ENCODE measurements at places on chromosomes 13 and 19.

- DNase-seq = no peak
These were observed 7.7 kb upstream of the LGALS7 start for GRCh38 chr19:38781058-38781457.

DNA sequence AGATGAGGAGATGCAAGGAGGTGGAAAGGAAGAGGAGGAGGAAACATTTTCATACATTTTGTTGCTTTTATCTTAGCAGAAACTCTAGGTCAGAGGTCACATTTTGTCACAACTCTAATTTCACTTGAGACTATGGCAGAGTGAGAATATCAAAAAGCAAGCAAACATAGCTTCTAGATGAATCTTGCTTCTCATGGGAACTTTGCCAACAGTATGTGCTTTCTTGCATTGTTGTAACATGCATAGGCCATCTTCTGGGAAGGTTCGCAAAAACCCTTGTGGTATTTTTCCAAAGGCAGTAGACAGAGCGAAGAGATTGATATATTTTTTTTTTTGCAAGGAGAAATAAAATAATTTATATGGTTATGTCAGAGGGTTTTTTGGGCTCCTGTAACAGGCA lies 291.3 kb downstream of the MTUS2 start:
- DNase-seq = no peak

GRCh38 chr13:31518645-31519044 lies 220.7 kb upstream of the RXFP2 start:
- no peak for DNase-seq

- DNase-seq = no peak
These were observed 194.5 kb downstream of the LHFPL6 start for GRCh38 chr13:39408512-39408911.

DNA sequence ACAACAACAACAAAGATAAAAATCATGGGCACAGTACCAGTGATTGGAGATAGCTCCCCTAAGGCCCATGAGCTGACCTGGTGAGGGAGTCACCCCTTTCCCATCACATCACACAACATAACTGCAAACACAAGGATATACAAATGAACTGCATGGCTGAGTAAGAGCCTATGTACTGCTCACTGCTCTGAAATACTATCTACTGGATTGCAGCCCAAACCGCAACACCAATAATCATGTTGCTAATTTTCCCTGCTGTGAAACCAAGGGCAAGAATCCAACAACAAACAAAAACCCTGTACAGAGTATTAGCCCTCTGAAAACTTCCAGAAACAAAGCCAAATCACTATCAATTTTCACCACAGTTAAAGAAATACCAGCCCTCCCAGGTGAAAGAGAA lies 1893.2 kb downstream of the PCDH9 start:
- DNase-seq = peak; percentile 61

DNA sequence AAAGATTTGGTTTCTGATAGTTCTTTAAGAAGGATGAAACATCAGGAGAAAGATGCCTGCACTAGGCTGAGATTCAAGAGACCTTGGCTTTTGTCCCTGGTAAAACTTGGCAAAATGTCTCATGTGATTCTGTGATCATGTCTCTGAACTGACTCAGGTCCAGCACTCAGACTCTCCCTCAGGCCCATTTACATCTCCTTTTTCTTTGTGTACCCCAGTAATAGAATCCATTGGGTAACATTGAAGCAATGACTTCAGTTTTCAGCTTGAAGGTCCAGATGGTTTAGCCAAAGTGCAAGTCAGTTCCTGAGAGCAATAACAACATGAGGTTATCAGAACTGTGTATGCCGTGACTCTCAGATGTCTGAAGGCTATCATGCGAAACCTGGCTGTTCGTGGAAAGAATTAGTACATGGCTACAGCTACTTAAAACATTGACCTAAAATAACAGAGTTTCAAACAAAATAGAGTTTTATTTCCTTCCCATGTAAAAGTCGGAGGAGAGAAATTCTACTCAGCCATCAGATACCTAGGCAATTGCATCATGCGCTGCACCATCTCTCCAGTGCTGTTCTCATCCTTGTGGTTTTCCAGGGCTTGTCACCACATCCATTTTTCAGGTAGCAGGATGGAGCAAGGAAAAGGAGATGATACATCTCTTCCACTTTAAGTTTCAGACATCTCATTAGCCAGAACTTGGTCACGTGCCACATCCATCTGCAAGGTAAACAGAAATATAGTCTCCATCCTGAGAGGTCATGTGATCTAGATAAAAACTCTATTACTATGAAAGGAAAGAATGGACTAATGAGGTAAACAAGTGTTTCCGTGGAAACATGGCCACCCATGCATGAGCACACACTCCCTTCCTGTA lies 117.3 kb downstream of the POSTN start:
- DNase-seq = peak; percentile 81

DNA sequence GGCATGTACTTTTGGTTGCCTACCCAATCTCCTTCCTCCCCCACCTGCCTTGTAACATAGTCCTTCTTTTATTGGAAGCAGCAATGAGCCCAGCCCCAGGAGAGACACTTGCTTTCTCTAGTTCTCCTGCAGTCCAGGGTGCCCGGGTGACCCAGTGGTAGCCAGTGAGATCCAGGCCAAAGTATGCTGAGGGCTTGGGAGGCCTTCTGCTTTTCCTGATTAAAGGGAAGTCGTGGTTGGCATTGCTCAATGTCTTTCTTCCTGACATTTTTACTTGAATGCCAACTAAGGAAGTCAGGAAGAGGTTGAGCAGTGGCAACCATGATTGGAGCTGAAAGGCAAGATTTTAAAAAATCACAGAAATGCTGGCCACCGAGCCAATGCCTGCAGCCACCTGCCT lies 25.7 kb downstream of the CNMD start:
- no peak for DNase-seq

DNA sequence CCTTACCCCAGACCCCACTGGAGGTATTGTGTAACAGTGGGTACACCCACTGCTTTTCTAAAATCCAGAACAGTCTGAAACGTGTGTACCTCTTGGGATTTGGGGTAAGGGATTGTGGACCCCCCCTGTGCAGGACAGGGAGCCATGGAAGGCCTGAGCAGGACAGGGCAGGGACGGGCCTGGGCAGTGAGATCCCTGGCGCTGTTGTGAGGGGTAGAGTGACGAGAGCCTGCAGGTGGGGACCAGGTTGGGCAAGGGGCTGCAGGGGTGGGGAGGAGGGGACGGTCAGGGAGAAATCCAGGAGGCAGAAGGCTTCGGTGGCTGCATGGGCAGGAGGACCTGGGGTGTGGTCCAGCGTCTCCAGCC lies 28.6 kb downstream of the CNFN start:
- no peak for DNase-seq

DNA sequence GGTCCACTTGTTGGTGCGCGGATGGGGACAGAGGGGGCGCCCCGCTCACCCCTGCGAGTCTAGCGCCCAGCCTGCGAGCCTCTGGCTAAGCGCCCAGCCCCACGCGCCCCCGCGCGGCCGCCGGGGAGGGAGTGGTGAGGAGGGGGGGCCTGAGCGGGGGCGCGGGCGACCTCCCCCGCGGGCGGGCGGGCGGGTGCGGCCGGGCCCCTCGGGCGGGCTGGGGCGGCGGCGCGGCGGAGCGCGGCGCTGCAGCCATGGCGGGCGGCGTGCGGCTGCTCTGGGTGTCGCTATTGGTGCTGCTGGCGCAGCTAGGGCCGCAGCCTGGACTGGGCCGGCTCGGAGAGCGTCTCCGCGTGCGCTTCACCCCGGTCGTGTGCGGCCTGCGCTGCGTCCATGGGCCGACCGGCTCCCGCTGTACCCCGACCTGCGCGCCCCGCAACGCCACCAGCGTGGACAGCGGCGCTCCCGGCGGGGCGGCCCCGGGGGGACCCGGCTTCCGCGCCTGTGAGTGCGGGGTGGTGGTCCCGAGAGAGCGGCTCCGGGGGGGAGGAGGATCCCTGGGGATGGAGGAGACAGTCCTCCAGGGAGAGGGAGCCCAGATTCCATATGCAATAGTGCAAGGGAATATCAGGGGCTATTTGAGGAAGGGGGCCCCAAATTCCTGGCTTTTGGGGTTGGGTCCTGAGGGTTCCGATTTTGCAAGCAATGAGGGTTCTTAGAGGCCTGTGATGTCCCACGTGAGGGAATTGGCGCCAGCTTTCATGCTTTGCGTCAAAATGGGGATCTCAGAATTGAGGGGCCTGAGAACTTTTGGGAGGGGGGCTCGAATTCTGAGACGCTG lies at the start of gene LTBP4:
LTBP4 (plus strand) TSS at position 236 of the 841 bp plus-strand sequence; CDS start at position 255, 19 bp downstream.
- DNase-seq = no peak

DNA sequence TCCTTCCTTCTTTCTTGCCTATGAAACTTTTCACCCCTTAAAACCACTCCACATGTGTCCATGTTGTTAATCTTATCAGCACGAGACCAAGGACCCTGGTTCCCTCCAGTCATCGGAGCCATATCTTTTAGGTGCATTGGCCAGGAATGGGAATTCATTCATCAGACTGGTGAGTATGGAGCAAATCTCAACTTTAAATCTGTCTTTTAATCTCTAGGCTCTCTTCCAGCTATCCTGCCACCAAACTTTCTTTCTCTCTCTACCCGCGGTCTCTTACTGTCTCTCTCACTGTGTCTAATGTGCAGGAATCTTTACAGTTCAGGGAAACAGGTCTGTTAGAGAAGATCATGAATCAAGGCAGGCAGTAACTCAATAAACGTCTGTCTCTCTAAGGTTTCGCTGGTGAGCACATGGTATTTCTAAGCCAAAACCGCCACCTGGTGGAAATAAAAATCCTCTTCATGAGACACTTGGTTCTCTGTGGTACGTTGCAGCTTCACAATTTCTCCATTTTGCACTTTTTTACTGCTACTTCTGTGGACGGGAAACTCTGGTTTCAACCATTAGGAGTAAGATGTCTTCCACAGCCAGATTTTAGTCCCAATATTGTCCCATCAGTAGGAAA lies 16.1 kb downstream of the LGALS16 start:
- DNase-seq = no peak

DNA sequence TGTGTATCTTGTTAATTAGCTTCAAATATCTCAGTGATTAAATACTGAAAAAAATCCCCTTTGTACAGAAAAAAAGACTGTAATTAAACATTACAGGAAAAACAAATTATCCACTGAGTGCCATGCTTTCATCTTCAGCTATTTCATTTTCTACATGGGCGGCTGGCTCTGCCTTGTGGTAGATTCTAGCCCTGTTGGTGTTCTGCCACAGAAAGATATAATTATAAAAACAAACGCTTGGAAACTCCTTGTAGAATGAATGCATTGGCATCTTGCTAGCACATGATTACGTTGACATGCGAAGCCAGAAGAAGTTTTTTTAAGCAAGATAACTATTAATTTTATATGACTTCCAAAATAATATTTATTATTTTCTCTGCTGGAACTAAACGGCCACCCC lies 496.8 kb downstream of the MYO16 start:
- DNase-seq = no peak

GRCh38 chr13:66503890-66504289 lies 726.2 kb downstream of the PCDH9 start:
- no peak for DNase-seq

GRCh38 chr13:32310134-32310706 lies 4.9 kb downstream of the ZAR1L start:
- no peak for DNase-seq

GRCh38 chr19:18202778-18203407 lies 949 bp downstream of the RAB3A start:
- DNase-seq = no peak

- no peak for DNase-seq
These were observed 26.2 kb downstream of the OPA3 start for GRCh38 chr19:45558399-45558878.

GRCh38 chr13:113468472-113469201 lies 15.3 kb upstream of the ADPRHL1 start:
- no peak for DNase-seq

DNA sequence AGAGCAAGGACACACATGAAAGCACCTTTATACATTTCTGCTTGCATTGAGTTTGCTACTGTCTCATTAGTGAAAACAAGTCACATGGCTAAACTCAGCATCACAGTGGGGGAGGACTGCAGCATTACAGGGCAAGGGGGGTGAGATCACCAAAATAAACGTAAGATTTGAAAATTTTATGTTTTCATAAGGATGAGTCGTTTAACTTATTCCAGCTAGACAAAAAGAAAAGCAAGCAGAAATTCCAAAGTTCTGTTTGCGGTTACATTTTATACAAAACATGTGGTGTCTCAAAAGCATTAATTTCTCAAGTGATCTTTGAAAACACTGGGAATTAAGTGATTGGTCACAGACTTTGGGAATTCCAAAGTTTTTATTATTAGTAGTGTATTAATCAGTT lies 261.4 kb upstream of the RXFP2 start:
- DNase-seq = peak; percentile 85

- no peak for DNase-seq
These were observed at the start of gene ARL11 for GRCh38 chr13:49627831-49628652. Gene ARL11 (plus strand): TSS chr13:49628507. CDS start chr13:49630448, 1,941 bp downstream.

DNA sequence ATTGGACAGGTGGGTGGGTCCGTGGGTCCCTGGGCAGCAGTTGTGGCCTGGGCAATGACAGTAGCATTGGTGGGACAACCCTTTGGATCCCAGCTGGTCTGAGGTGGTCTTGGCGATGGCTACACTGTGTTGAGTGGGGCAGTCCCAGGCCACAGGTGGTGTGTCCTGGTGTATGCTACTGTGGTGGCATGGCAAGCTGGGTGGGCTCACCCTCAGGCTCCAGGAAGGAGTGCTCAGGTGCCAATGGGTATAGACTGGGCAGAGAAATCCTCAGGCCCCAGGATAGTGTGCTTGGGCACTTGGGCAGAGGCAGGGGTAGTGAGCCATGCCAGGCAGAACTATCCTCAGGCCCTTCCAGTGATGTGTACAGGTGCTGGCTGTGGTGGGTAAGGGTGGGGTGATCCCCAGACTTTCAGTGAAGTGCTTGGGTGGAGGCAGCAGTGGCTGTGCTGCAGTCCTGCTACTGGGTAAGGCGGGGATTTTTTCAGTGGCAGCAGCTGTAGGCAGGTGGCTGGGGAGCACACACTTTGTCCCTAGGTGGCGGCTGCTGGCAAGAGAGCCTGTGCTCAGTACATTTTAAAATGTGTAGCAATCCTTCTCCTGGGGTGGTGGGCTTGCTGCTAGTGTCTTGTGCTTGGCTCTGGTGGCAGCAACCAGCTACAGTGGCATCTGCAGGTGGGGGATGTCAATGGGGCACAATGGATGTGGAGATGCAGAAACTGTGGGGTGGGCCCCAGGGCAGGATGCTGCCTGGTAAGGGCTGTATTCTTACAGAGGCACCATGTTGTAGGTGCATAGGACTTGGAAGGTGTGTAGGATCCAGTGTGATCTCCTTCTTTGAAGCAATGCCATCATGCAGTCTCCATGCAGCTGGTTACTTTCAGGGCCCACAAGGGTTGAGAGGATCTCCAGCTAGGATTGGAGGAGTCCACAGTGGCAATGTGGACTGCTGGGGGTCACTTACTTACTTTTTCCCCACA lies 64.9 kb downstream of the DNAJC3 start:
- DNase-seq = no peak

Data from fibroblast of skin of left quadriceps (primary cell).